ENCODE measurements at places on chromosomes 6 and 20.

DNA sequence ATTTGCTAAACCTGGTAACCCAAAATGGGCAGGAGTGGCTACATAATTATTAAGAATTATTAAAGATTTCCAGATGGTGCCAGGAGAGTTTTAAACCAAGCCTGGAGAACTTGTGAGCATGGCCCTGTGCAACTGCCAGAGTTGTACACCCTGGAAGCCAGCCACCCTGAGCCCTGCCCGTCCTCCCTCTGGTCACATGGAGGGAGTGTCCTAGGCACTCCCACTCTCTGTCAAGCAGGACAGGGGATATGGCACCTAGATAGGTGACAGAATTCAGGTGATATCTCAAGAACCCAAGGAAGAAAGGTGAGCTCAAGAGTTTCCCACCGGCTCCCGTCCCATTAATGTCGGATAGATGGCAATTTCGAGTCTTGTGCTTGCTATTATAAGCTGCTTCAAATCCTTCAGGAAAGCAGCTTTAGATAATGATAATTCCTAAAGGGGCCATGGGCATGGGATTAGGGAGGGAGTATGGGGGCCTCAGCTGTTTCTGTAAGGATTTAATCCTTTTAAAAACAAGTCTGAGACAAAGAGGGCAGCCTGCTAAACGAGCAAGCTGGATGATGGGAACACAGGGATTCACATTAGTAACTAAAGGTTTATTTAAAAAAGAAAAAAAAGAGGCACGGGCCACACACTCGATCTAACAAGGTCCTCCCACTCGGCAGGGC, 169.1 kb downstream of the BMP7 start:
- no peak for DNase-seq

DNA sequence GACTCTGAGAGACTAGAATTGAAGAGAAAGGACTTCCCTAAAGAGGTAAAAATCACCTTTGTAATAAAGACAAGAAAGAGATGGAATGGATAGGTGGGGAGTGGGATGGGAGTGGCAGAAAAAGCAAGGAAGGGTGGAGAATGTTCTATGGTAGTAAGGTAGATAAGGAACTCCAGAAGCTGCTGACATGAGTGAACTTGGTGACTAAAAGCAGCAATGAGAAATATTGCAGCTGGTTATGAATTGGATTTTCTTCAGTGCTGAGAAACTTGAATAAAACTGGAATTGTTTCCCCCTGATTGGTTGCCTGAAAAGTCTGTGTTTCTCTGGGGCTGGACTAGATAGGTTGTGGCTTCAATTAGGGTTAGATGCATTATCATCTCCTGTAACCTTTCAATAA, 15.7 kb upstream of the DTNBP1 start:
- DNase-seq, result no peak

GRCh38 chr6:156719720-156720563, 57.2 kb upstream of the ARID1B start:
- DNase-seq, result peak; percentile 91

DNA sequence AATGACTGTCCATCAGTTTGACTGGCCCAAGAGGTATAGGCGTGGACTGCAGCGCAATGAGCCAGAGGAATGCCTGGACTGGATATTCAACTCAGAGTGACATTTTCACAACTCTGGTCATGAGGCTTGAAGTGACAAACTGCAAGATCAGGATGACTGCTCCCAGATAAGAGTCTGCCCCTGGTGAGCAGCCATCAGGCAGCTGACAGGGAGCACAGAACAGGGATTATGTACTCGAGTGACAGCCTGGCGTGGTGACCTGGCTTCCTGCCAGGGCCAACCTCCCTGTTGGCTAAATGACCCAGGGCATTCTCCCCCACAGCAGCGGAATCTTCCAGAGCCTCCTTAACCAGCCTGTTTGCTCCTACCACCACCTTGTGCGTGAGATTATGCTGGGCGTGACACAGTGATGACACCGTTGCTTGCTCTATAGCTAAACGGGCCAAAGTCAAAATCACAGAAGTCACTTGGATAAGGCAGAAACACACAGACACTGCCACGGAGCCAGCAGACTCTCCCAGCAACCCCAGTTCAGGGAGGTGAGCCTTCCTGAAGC, 209.1 kb upstream of the JARID2 start:
- DNase-seq, result no peak

- DNase-seq, result no peak
These were observed 83.2 kb downstream of the MANEA start for GRCh38 chr6:95660544-95660943.

- DNase-seq, result no peak
These were observed 17.7 kb downstream of the SENP6 start for GRCh38 chr6:75619230-75619899.

DNA sequence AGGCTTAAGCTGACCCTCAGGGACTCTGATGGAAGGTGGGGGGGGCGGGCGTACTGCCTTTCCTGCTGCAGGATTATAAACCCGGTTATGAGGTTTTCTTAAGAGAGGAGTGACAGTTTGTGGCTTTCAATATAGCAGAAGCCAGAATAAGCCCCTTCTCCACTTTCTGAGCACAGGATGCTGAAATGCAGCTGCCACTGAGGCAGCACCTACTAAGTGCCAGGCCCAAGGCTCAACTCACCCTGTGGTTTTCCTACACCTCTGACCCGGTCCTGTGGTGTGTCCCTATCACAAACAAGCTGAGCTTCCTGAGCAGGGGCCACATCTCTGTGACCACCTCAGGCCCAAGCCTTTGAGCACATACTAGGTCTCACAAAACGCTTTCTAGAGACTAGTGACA, 59.6 kb upstream of the NFATC2 start:
- DNase-seq, result no peak

- DNase-seq, result no peak
These were observed 9.6 kb downstream of the JARID2 start for GRCh38 chr6:15255481-15255880.

DNA sequence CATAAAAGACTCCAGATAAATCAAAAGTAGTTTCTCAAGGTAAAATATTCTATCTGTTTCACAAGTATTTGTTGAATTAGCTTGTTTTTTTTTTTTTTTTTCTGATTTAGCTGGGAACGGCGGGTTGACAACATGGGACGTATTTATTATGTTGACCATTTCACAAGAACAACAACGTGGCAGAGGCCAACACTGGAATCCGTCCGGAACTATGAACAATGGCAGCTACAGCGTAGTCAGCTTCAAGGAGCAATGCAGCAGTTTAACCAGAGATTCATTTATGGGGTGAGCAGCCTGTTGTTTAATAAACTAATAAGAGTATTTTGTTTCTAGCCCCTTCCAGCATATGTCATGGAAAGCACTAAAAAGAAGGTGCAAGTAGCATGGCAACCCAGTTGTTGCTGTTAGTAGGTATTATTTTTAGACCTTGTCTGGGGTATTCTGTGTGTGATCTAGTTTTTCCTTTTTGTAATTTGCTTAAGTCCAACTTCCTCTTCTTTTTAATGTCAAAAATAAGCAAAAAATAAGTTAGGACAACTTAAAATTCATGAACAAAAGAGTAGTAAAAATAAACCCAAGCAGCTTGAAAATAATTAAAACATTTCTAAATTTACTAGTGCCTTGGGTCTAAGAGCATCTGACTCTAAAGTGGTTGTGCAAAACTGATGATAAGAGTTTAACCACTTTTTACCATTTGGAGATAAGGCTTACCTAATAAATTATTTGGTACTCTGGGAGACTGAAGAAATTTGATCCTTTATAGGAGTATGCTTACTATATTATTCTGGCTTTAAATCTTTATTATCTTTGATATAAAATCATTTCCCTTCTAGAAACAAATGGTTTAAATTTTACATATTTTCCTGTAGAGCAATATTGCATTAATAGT, 70.8 kb upstream of the DYNLRB1 start:
- DNase-seq, result no peak

DNA sequence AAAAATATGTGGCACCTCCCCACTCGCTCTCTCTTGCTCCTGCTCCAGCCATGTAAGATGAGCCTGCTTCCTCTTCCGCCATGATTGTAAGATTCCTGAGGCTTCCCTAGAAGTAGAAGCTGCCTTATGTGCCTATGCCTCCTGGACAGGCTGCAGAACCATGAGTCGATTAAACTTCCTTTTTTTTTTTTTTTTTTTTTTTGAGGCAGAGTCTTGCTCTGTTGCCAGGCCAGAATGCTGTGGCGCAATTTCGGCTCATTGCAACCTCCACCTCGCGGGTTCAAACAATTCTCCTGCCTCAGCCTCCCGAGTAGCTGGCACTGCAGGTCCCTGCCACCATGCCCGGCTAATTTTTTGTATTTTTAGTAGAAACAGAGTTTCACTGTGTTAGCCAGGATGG, 112.5 kb downstream of the FAM217A start:
- DNase-seq, result no peak

DNA sequence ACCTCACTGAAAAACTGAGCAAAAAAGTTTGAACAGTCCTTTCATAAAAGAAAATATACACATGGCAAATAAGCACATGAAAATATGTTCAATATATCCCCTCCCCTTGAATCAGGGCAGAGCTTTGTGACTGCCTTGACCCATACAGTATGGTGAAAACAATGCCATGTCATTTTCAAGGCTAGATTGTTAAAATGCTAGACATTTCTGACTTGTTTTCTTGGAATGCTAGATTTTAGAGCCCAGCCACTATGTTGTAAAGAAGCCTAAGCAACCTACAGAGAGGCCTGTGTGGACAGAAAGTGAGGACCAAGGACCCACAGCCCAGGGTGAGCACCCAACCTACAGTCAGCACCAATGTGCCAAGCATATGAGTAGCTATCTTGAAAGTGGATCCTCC, 17.1 kb upstream of the ASF1A start:
- peak; percentile 34 for DNase-seq

DNA sequence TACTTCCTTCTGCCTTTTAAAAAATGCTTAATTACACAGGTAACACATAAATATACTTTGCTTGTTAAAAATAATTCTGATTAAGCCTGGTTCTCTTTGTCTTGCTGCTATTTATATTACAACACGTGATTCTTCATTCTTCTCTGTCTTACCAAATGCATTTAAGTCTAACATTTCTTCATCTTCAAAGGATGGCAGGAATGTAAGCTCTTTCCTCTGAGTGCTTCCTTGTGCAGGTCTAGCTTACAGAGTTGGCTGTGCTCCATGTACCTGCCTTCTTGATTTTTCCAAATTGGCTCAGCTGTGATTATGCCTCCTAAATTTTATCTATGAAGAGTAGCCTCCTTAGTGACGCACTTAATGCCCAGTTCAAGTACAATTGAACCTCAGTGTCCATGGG, 44.4 kb downstream of the RNF144B start:
- no peak for DNase-seq
